ENCODE measurements at places on chromosomes 4 and X.
A peak's percentile ranks its signal among the peaks of the same experiment; 100 is the strongest.

DNA sequence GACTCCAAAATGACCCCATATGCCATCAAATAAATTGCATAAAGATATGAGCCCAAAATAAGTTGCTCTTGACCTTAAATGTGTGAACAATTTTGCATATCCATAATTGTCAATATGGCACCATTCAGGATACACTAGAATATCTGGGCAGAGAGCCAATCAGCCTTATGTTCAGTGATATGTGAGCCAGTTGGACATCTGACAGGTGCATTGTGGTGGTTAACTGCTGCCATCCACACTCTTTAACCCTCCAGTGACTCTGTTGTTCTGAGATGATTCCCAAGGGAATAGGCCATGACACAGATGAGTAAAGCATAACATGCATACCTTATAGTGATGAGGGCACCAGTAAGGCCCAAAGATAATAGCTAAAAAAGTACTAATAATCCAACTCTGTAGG, 500.1 kb downstream of the PCDH18 start:
- DNase-seq: no peak

DNA sequence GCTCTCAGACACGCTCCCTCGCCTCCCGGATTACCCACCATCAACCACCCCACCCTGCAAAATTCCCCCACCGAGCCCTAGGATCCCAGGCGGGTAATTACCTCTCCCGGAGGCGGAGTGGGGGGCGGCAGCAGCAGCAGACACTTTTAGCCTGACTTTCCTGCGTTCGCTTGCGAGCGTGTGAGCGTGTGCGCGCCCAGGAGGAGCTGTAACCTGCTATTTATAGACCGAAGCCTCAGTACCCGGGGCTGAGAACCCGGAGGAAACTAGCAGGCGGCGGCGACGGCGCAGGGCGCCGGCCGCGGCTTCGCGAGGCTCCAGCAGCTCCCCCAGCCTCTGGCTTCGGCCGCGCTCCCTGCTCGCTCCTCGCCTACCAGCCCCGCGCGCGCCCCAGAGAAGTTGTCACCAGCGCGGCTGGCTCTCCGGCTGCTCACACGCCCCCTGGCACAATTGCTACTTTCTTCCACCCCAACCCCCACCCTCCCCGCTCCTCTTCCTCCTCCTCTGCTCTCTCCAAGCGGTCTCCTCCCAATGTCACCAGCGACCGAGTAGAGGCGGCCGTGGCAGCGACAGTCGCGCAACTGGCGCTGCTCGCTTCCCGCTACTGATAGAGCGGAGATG, at the start of gene INPP4B:
INPP4B (minus strand) TSS at position 194 of the 621 bp plus-strand sequence.
- peak; percentile 48 for DNase-seq

- DNase-seq: no peak
Measured at GRCh38 chrX:154774622-154775021, 12.0 kb downstream of the DKC1 start.

DNA sequence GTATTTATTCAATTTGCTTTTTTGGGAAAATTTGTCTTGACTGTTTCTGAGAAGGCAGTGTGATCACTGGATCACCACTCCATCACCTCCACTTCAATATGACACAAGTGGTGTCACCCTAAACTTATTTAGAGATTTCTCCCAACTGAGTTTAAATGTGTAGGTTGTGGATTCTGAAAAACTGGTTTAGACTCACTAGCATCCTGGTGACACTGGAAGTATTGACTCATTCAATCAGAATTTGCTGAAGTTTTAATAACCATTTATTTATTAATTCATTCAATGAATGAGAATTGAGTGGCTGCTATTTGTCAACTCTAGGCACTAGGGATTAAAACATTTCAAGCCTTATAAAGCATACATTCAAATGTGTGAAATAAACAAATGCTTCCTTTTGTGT, 819.1 kb upstream of the EPHA5 start:
- DNase-seq: no peak

DNA sequence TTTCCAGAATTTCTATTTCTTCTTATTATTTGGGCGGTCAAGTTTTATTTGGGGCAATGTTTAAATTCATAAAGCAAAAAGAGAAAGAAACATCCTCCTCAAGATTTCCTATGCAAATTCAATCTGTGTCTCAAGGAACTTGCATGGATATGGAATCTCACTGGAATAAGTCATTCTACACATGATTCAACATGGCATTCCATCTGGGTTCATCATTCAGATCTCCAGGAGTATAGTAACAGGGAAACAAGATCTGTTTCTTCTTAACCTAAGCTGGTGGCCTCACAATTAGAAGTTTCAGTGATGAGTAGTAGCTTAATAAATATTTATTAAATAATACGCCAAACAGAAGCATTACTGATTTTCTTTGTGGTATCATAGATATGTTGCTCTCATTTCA, 19.8 kb downstream of the KLHL34 start:
- no peak for DNase-seq

- DNase-seq: no peak
Measured at GRCh38 chrX:128165884-128166408, 113.7 kb upstream of the ACTRT1 start.

DNA sequence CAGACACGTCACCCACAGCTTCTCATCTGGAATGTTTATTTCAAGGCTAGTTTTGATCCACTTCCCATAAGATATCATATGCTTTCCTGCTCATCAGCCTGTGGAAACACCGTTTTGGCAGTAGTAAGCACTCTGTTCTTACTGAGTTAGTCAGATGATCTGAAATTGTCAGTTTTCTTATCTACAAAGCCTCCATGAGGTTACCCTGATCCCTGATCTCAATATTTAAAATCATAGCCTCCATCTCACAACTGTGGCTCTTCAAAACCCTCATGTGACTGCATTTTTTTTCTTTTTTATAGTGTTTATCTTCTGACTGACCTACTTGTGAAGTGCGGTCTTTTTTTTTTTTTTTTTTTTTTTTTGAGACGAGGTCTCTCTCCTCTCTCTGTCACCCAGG, 22.7 kb downstream of the BST1 start:
- DNase-seq: no peak

DNA sequence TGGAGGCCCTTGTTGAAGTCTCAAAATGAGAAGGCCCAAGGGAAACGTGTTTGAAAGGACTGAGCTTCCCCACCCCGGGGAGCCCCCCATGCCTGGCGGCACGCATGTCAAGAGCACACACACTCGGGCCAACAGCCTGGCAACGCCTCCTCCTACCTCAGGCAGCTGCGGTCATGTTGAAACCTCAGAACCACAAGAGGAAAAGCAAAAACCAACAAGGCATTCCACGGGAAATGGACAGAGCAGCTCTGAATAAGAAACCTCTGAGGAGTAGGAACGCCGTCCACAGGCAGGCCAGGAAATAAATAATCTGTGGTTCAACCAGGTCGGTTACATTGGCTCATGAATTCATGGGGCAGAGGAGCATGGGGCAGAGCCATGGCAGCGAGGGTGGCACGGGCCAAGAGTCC, 95.7 kb upstream of the AFAP1 start:
- no peak for DNase-seq

DNA sequence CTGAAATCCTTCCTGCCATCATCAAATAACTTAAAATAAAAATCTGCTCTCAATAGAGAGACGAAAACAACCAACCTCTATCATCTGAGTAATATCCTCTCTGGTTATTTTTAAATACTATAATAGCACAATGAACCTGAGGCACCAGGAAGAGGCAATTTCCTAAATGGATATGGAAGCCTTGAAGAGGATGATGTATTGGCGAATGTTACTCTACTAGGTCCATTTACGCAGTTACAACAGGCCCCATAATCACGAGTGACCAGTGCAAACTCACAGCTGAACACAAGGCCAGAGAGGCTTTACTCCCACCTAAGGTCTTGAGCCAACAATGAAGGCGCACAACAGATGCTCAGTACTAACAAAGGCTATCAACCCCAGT, 678.8 kb upstream of the NR3C2 start:
- no peak for DNase-seq

GRCh38 chrX:124433186-124433585, 86.8 kb downstream of the SH2D1A start:
- no peak for DNase-seq

DNA sequence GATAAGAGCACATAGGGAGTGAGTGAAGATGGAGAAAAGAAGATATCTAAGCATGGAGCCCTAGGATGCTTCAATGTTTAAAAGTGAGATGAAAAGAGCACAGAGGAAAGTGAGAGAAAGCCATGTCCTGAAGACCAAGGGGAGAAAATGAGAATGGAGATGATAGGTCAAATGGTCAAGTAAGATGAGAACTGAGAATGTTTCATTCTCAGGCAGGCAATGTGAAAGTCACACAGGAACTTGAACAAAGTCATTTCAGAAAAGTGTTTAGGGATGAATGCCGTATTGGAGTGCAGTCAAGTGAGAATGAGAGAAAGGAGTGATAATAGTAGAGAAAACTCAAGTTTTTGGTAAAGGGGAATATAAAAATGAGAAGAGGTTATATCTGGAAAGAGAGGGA, 148.7 kb upstream of the PTCHD1 start:
- no peak for DNase-seq

DNA sequence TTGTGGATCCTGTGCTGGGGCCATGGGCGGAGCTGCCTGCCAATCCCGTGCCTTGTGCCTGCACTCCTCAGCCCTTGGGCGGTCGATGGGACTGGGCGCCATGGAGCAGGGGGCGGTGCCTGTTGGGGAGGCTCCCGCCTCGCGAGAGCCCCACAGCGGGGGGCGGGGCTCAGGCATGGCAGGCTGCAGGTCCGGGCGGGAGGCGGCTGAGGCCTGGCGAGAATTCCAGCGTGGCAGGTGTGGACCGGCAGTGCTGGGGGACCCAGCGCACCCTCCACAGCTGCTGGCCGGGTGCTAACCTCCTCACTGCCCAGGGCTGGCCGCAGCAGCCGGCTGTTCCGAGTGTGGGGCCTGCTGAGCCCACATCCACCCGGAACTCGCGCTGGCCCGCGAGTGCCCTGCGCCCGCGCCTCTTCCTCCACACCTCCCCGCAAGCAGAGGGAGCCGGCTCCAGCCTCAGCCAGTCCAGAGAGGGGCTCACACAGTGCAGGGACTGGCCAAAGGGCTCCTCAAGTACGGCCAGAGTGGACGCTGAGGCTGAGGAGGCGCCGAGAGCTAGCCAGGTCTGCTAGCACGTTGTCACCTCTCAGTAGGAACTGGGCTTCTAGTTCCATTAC, 85.9 kb downstream of the GBA3 start:
- peak; percentile 11 for DNase-seq

DNA sequence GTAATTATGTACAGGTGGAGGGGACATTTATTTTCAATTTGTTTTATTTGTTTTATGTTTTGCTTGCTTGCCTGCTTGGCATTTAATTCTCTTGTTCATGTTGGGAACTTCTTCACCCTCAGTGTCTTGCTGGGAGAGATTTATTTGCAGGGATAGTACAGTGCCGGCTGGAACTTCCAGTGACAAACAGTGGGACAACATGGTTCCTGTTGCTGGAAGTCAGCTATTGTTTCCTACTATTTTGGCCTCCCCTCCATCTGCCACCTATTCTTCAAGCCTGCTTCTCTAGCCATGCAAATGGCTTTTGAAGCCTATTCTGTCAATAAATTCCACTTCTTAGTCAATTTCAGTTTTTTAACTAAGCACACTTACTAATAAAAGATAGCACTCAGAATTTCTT, 105.4 kb upstream of the BANK1 start:
- no peak for DNase-seq

- DNase-seq: peak; percentile 9
Measured at GRCh38 chrX:19121466-19121865, 802 bp downstream of the ADGRG2 start.

DNA sequence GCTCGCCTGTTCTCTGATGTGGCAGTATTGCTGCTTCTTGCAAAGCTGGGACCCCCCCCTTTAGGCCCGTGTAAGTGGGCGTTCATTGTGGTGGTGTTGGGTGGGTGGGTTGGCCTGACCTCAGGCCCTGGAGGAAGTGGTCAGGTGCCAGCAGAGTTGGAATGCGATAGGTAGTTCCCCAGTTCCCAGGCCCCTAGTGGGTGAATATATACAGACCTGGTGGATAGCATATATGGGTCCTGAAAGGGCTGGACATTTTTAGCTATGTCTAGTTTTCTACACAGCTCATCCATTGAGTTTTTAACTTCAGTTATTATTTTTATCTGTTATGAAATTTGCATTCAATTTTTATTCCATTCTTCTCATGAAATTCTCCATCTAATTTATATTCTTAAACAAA, 35.8 kb upstream of the UCP1 start:
- DNase-seq: no peak

GRCh38 chrX:43345166-43345565, 310.9 kb upstream of the MAOA start:
- DNase-seq: no peak

- no peak for DNase-seq
Measured at GRCh38 chrX:8010105-8010504, 82.9 kb upstream of the PNPLA4 start.

- DNase-seq: no peak
Measured at GRCh38 chr4:15088394-15089035, 86.2 kb downstream of the CPEB2 start.

All from WTC11 (cell line).